ENCODE measurements at places on chromosomes 6 and 20.

GRCh38 chr6:134097114-134097707 lies 44.8 kb upstream of the SLC2A12 start:
- DNase-seq, result peak; percentile 25

GRCh38 chr20:23142162-23143050 lies 56.3 kb upstream of the CD93 start:
- DNase-seq, result peak; percentile 48

DNA sequence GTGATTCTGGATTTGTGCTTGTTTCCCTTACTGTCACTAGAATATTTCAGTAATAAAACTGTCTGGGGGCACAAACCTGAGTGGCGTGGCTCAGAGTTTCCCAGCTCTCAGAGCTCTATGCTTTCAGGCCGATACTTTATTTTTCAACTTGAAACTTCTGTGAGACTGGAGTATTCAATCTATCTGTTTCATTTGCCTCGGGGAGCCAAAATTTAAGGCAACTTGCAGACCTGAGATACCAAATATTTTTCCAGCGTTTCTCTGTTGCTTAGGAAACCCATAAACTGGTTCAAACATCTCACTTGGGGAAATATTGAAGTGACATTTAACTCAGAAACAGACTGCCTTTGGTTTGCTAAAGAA lies 74.7 kb downstream of the SOBP start:
- DNase-seq, result no peak

DNA sequence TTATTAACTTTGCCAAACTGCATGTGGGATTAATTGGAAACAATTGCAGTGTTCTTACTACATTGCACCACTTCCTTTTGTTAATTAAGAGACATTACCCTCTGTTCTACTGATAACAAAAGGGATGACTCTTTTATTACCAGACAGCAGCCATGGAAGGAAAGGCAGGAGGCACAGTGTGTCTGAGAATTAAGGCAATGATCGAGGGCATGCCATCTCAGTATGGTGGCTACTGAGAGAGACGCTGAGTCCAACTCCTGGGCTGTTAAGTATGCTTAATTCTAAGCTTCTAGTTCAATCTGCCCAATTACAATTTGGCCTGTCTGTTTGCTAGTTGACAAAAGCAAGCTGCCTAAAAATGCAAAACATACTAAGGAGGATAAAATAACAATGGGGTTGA lies 227.4 kb downstream of the PHACTR1 start:
- no peak for DNase-seq

GRCh38 chr20:36084897-36085613 lies 69.5 kb upstream of the EPB41L1 start:
- DNase-seq, result no peak

DNA sequence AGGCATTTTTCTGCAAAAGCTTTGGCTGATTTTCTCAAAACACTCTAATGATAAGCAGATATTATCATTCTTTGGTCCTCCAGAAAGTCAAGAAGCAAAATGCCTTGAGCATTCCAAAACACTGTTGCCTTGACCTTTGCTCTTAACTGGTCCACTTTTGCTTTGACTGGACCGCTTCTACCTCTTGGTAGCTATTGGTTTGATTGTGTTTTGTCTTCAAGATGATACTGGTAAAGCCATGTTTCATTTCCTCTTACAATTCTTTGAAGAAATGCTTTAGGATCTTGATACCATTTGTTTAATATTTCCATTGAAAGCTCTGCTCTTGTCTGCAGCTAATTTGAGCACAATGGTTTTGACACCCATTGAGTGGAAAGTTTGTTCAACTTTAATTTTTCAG lies 35.6 kb upstream of the SDHAF4 start:
- DNase-seq, result no peak

- DNase-seq, result no peak
Observed at GRCh38 chr6:125764121-125764671, 14.8 kb downstream of the HEY2 start.

DNA sequence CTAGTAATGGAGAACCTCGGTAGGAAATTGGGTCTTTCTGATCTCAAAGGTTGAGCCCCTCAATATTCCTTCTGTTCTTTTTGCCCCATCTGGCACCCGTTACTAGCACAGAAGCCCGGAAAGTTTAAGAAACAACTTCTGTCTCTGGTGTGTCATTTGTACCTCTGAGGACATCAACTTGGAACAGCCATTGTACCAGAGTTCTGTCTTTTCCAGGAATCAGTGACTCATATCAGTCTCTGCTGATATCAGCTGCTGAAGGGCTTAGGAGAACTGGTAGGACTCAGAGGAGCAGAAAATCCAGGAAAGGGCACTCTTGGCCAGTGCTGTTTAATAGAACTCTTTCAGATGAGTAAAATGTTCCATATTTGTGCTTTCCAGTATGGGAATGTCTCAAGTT lies 78.3 kb upstream of the CHD6 start:
- no peak for DNase-seq

GRCh38 chr6:25242567-25242966 lies 36.6 kb upstream of the CARMIL1 start:
- no peak for DNase-seq
